ENCODE measurements at places on chromosomes 3 and 15.

DNA sequence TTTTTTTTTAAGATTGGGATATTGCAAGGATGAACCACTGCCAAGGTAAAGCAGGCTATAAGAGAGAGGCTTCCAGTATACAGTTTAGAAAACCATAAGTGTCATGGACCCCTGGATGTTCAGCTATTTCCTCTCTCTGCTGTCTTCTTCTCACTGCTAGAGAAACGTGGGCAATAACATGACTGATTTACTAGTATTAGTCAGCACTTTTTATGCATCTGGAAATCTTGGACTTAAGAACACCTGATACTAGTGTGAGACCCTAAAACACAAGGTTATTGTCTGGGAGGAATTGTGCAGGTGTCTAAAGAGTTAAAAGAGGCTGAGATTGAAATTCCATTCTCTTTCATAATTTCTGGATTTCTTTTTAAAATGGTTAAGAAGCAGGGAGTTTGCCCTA, 460.6 kb upstream of the MCTP2 start:
- DNase-seq: no peak

- no peak for DNase-seq
These were observed 37.6 kb downstream of the AAGAB start for GRCh38 chr15:67216859-67217258.

DNA sequence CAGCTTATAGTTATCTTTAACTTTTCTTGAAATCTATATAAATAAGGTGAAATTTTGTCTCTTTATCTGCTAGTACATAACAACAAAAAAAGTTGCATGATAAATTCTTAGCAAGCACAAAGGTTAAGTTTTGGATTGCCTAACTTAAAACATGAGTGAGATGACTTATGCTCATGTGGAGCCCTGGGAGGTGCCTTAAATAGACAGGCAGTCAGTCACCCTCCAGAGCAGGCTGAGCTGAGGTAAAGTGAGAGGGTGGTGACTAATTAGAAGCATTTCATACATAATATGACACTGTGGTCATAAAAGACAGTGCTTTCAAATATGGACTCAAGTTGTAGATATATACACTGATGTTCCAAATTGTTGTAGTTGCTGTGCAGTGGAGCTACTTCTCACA, 14.6 kb upstream of the MME start:
- DNase-seq: no peak

- no peak for DNase-seq
These were observed 229.2 kb upstream of the LRTM1 start for GRCh38 chr3:55156851-55157650.

- DNase-seq: no peak
These were observed 11.0 kb upstream of the KCNMB2 start for GRCh38 chr3:178525251-178525650.

- no peak for DNase-seq
These were observed 38.7 kb upstream of the UMPS start for GRCh38 chr3:124691599-124691998.

- DNase-seq: no peak
These were observed 76.8 kb downstream of the SLMAP start for GRCh38 chr3:57832900-57833313.

- no peak for DNase-seq
These were observed 24.1 kb upstream of the MRPS22 start for GRCh38 chr3:139319428-139320402.

- no peak for DNase-seq
These were observed 8.0 kb upstream of the KBTBD8 start for GRCh38 chr3:66989860-66990696.

DNA sequence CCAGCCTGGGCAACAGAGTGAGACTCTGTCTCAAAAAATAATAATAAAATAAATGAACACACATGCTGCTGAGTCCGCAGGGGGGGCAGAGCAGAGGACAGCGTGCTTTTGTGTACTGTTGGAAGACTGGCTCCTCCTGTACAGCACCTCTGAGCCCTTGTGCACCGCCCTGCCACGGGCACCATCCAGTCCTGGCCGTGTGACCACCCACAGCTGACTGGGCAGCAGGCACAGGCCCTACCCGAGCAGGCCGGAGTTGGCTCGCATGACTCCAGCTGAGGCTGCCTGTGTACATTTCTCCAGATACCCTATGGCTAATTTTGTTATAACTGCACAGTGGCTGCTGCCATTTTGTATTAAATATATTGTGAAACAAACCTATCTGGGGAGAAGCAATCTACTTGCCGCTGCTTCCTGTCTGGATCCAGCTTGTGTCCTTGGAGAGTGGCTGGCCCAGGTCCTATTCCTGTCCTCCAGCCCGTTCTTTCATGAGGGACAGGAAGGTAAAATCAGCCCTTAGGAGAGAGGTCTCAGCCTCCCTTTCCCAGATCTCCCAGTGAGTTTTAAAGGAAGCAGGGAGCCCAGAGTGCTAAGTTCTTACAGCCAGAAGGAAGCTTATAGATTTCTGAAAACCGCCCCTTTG, 14.6 kb downstream of the IVD start:
- no peak for DNase-seq

DNA sequence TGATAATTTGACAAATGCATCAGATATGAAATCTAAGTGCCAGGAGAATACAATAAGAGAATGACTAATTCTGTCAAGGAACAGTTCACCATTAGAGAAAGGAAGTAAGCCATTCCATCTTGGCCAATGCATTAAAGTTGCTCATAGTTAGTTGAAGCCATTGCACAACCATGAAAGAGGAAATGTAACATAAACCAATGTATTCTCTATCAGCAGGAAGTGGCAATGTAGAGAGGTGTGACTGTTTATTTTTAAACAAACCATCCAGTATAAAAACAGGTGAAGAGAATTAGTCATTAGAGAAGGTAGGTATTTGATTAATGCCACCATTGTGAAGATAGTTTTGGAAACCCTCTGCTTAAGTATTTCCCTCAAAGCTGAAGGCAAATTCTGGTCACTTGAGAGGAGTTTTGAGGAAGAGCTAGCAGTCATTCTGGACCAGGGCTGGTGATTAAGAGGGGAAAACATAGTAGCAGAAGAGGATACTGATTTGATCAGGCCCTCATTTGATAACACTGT, 10.7 kb upstream of the ANXA2 start:
- peak; percentile 68 for DNase-seq

DNA sequence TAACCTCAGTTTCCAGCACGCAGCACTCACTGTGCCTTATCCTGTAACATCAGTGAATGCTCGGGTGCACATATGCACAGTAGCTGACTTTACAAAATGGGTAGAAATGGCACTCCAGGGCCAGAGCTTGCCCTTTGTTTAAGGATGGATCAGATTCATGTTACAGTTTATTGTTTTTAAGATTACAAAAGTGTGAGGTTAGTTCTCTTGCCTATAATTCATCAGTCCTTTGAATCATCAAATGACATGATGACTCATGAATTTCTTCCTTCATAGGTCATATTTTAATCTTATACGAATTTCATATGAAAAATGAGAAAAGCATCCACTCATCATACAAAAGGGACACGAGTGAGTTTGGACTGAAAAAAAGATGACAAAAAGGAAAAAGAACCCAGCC, 545.3 kb downstream of the GBE1 start:
- DNase-seq: no peak
